HS-5 (cell line): ENCODE measurements at places on chromosomes 13 and 19.

DNA sequence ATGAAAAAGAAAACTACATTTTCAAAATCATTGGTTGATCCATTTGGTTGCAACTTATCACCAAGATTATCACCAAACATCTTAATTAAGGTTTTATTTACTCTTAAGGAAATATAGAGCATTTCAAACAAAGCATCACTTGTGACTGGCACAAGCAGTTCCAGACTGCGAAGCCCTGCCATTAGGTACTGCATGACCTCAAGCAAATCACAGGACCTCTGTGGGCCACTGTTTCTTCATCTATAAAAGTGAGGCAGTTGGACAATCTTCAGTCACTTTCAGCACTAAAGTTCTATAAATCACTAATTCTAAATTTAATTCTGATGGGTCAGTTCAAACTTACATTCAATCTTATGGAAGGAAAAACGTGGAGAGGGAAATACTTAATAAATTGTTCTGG, 2.0 kb downstream of the ELF1 start:
- DNase-seq, result no peak

- DNase-seq, result no peak
Observed at GRCh38 chr13:101308247-101309013, 107.9 kb downstream of the NALCN start.

DNA sequence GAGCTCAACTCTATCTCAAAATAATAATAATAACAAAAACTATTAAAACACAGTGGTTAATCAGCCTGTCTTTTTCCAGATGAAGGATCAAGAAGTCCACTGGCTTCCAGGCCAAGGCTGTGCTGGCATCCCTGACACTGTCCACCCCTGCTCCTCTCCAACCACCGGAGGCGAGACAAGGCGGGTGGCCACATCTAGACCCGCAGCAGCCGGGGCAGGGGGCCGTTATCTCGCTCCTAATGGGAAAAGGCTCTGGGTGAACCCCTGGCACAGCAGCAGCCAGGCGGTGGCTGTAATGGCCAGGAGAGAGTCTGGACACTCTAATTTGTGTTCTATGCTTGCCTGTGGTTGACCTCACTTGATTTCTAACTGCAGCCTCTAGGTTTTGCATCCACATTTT, 158.0 kb upstream of the SOX1 start:
- no peak for DNase-seq

GRCh38 chr19:892243-892893, 619 bp downstream of the MED16 start:
- no peak for DNase-seq

GRCh38 chr19:16160943-16161560, 12.3 kb downstream of the CIB3 start:
- peak; percentile 53 for DNase-seq
